ENCODE measurements at places on chromosomes 11 and 22.

DNA sequence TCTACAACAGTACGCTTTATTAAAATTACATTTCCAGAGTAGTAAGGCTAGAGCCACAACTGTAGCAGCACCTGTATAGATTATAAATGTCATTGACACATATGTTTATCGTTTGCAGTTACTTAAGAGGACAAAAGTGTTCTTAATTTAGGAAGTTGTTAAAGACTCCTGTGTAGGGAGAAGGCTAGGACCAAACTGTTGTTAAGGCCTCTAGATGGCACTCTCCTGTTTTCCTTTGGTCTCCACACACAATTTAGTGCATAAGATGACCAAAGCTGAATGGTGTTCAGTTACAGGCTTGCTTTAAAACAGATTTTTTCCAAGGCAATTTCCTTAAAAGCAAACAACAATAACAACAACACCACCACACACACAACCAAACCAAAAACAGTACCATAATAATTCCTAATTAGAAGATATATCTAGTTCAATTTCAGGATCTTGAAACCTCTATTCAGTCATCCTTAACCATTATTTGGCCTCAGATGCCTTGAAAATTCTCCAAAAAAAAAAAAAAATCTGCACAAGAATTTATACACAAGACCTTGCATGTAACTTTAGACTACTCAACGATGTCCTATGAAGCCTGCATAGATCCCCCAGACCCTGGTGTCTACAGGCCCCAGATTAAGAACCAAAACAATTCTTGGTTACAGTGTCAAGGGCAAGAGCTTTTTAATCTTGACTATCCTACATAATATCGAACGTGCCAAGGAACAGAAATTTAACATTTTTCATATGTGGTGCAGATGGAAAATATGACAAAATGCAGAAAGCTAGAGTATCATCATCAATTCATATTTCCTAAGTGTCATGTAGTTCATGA lies 42.6 kb upstream of the APOA1 start:
- no peak for DNase-seq

DNA sequence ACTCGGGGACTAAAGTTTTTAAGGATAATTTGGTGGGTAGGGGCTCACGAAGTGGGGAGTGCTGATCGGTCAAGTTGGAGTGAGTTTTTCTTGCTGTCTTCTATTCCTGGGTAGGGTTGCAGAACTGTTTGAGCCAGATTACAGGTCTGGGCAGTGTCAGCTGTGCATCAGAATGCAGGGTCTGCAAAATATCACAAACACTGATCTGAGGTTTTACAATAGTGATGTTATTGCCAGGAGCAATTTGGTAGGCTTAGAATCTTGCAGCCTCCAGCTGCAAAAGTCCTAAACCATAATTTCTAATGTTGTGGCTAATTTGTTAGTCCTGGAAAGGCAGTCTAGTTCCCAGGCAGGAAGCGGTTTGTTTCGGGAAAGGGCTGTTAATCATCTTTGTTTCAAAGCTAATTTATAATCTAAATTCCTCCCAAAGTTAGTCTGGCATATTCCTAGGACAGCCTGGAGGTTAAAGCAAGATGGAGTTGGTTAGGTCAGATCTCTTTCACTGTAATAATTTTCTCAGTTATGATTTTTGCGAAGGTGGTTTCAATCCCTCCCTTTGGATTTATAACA lies 39.7 kb upstream of the CALCA start:
- no peak for DNase-seq

DNA sequence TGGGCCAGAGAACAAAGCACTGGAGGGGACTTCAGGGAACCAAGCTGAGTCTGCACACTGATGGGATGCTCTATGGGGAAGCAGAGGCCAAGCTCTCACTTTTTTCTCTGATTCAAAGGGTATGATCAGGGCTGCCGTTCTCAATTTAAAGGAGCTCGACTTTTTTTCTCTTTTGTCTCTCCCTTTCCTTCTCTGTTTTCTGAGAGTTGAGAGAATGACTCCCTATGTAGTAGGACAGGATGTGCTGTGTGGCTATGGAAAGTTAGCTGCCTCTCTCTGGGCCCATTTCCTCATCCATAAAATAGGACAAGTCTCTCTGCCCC lies 7.9 kb downstream of the ADORA2A start:
- DNase-seq, result no peak

GRCh38 chr11:47967577-47968525 lies 12.5 kb upstream of the PTPRJ start:
- no peak for DNase-seq

GRCh38 chr11:87425391-87425790 lies 387.7 kb downstream of the TMEM135 start:
- DNase-seq, result no peak

GRCh38 chr11:128814856-128815705 lies 52.0 kb downstream of the KCNJ1 start:
- DNase-seq, result peak; percentile 79

- DNase-seq, result no peak
These were observed 1.1 kb downstream of the UBASH3B start for GRCh38 chr11:122656631-122657101.

- DNase-seq, result no peak
These were observed 177.3 kb upstream of the NCAM1 start for GRCh38 chr11:112783945-112784322.

DNA sequence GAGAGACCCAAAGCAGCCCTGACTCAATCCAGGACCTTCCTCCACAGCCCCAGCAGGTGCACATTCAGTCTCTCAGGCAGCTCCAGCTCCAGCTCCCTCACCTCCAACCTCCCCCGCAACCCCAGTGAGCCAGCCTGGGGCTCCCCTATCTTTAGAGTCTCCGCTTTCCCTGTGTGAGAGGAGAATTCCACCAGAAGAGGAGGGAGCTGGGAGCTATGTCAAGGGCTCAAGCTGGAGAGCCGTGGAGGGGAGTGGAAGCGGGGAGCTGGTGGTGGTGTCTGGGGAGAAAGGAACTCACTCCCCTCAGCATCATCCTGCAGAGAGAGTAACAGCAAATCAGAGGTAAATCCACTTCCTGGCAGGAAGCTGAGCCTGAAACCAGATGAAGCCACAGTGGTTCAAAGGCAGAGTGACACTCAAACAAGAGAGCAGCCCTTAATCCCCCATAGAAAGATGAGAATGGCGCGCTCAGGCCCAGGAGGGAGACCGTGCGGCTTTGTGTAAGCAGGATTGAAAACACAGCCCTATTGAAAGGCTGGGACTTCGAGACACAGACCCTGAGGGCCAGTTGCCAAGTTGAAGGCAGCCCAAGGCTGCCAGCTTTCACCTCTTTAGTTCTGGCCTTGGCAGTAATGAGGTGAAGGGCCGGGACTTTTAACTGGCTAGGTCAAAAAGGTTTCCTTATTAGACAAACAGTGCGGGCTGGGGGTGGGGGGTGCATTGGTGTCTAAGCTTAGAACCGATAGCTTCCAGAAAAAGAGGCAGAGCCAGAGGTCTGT lies 21.4 kb upstream of the CDON start:
- no peak for DNase-seq

- no peak for DNase-seq
These were observed 29.2 kb downstream of the SCUBE1 start for GRCh38 chr22:43313890-43314474.

DNA sequence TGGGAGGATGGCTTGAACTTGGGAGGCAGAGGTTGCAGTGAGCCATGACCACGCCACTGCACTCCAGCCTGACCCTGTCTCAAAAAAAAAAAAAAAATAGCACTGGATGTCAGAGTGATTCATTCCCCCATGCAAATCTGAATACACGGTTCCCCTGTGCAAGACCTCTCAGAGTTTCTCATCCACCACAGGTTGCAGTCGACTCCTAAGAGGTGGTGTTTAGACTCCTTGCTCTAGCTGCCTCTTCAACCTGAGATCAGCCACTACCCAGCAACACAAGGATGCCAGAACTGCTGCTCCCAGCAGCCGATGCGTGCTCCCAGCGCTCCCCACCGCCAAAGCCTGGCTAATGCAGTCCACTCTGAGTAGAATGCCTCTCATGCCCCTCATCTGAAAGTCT lies 97.5 kb downstream of the PARVA start:
- no peak for DNase-seq

GRCh38 chr11:85123752-85124231 lies 503.4 kb downstream of the DLG2 start:
- no peak for DNase-seq

DNA sequence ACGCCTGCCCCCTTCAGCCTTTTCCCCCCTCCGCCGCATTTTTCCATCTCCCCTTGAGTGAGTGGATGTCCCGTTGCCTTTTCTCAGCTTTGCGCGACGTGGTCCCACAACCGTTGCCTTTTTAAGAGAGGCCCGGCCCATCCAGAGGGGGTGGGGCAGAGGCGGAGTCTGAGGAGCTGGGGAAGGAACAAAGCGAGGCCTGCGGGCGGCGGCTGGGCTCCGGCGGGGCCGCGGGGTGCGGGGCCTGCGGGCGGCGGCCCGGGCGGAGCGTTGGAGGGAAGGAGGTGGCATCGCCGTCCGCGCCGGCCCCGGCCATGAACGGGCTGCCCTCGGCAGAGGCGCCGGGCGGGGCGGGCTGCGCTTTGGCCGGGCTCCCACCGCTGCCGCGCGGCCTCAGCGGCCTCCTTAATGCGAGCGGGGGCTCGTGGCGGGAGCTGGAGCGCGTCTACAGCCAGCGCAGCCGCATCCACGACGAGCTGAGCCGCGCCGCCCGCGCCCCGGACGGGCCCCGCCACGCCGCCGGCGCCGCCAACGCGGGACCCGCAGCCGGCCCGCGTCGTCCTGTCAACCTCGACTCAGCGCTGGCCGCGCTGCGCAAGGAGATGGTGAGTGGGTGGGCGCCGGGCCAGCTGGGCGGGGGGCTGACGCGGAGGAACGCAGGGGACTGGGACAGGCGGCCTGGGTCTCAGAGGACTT lies at the start of gene FAM89B:
FAM89B (plus strand) TSS at position 183 of the 696 bp plus-strand sequence; CDS start at position 315, 132 bp downstream.
- DNase-seq, result peak; percentile 88

DNA sequence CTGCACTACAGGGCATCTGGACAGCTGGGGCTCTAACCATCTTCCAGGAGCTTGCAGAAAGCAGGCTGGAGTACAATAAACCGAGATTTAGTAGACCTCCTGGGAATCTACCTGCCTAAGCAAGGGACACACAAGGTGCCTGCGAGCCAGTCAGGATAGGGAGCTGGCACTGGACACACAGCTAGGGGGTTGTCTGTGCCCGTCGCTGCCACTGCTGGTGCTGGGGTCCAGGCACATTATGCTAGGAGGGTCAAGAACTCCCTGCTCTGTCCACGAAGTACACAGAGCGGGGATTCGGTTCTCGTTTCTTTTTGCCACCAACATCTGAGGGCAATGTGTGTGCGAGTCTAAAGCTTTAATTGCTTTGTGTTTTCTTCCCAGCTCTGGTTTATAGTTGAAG lies 4.2 kb downstream of the RIC8A start:
- no peak for DNase-seq

- DNase-seq, result no peak
These were observed 387.4 kb upstream of the CADM1 start for GRCh38 chr11:115891581-115891980.

- DNase-seq, result no peak
These were observed 5.8 kb downstream of the MMP3 start for GRCh38 chr11:102837646-102838045.

- DNase-seq, result no peak
These were observed 4.9 kb upstream of the FLI1 start for GRCh38 chr11:128688896-128689546.

- DNase-seq, result peak; percentile 65
These were observed 530.3 kb downstream of the BRD1 start for GRCh38 chr22:49297286-49297870.

GRCh38 chr11:71183878-71184277 lies 68.5 kb downstream of the SHANK2 start:
- no peak for DNase-seq

DNA sequence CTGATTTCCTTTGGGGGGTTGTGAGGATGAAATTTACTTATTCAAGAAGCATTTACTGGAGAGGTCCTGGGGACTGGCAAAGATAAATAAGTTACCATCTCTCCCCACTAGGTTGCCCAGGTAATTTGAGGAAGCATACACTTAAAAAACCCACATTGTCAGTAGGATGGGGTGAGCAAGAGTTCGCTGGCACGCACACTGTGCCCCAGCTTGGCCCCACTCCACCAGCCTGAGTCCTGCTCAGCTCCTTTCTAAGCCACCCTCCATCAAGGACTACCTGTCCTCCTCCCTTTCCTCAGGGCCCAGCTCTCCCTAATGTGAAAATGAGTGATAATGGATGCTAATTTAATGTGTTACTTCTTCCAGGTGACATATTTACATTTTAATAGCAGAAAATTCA lies 216.5 kb upstream of the PLET1 start:
- no peak for DNase-seq

- DNase-seq, result no peak
These were observed 19.3 kb downstream of the MB start for GRCh38 chr22:35597692-35598395.

DNA sequence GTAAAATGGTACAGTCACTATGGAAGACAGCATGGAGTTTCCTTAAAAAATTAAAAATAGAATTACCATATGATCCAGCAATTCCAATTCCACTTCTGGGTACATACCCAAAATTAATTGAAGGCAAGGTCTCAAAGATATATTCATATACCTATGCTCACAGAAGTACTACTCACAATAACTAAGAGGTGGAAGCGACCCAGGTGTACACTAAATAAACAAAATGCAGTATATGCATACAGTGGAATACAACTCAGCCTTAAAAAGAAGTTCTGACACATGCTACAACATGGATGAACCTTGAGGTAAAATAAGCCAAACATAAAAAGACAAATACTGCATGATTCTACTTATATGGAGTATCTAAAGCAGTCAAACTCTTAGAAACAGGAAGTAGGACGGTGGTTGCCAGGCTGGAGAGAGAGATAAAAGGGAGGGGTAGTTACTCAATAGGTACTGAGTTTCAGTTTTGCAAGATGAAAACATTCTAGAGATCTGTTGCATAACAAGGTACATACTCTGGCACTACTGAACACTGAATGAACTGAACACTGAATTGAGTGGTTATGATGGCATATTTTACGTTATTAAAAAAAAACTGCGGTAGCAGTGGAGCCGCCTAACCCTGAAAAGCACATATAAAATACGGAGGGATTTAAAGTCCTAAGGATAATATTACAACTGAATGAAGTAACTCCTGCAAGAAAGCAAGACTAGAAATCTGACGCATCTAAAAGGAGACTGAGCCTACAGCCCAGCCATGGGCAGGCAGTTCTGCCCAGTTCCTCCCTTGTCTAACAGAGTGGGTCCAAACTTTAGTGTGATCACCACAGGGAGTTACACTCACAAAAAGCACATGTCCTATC lies 12.8 kb downstream of the DGCR2 start:
- no peak for DNase-seq

DNA sequence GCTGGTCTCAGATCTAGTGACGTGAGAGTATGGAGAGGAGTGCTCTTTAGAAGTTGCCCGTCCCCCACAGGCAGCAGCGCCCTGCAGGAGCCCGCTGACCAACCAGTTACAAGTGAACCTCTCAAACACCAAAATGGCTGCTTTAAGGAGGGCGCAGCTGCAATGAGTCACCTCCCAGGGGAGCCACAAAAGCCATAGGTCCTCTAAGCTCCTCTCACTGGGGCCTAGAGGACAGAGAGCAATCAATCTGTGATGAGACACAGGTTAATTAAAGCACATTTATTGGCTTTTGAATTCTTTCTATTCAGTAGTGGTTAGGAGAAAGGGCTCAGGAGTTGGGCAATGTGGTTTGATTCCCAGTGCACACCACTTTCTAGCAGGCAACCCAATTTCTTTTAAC lies 15.5 kb upstream of the RAPSN start:
- DNase-seq, result no peak

Data from type B pancreatic cell (in vitro differentiated cells).